ENCODE measurements at places on chromosomes 7 and 10.
A peak's percentile ranks its signal among the peaks of the same experiment; 100 is the strongest.

- DNase-seq = no peak
These were observed 26.5 kb upstream of the GPR141 start for GRCh38 chr7:37656913-37657530.

DNA sequence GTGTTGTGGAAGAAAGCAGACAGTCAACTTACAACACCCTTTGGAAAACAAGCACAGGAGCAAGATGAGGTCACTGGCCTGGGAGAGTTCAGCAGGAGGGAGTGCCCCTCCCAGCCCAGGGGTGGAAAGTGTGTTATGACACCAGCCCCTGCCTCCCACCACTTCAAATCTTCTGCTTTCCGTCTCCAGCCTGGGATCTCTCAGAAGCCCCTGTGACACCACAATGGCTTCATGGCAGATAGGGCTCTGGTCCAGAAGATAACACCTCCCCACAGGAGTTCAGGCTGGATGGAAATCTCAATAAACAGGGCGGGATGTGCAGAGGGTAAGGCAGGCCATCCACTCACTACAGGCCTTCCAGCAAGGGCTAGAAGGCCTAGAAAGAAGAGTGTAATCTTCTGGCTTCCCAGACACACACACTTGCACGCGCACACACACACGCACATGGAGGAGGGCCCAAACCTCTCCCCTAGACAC is 48.7 kb upstream of the ZMIZ1 start:
- DNase-seq = no peak

- peak; percentile 44 for DNase-seq
These were observed 132.1 kb downstream of the NRBF2 start for GRCh38 chr10:63265222-63265617.

GRCh38 chr7:65250697-65251395 is 122.8 kb upstream of the ZNF92 start:
- DNase-seq = no peak

DNA sequence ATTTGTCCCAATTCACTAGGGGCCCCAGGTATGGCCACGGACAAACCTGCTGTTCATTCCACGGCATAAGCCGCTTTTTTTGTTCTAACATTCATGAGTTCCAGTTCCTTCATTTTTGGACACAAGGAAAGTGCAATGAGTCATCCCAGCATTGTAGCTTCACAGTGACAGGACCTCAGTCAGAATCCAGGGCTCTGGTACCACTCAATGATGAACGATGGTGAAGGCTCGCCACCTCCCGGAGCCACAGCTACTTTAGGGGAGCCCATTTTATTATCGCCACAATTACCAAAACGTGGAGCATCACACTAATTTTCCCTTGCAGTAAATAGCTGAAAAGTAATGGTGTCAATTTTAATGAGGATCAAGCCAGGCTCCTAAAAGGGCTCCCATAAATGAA is 62.9 kb downstream of the FGFR2 start:
- DNase-seq = no peak

- DNase-seq = no peak
These were observed 907.8 kb downstream of the GATA3 start for GRCh38 chr10:8962249-8962648.

Measured in activated CD4-positive, alpha-beta T cell treated with anti-CD3 and anti-CD28 coated beads for 48 hours (primary cell).